ENCODE measurements at places on chromosomes 7 and 10. TPM values are rescaled to one million over a fixed set of nuclear protein-coding genes. Genes with fewer than 3 reads are reported as not detected.

The ABCC2 gene
- 0.71 TPM for total RNA-seq

The NPSR1 gene
- total RNA-seq, result not detected

The PDE6C gene
- total RNA-seq, result not detected

The NKX1-2 gene
- 1.4 TPM for total RNA-seq

The IL15RA gene
- total RNA-seq, result 3.6 TPM

The SLC26A3 gene
- total RNA-seq, result 0.14 TPM

The TMEM270 gene
- not detected for total RNA-seq

The FEZF1 gene
- total RNA-seq, result under 0.01 TPM

The C10orf62 gene
- total RNA-seq, result not detected

The SORCS3 gene
- not detected for total RNA-seq

The WNT8B gene
- not detected for total RNA-seq

The PLEKHA1 gene
- total RNA-seq, result 54.7 TPM

Measured in nasal cavity respiratory epithelium epithelial cell of viscerocranial mucosa (primary cell).